Stimulated activated CD4-positive, alpha-beta T cell treated with anti-CD3 and anti-CD28 coated beads, Interleukin-15, amount 100 ng/mL, for 48 hours (primary cell): ENCODE measurements at places on chromosomes 5 and 9.
A peak's percentile ranks its signal among the peaks of the same experiment; 100 is the strongest.

DNA sequence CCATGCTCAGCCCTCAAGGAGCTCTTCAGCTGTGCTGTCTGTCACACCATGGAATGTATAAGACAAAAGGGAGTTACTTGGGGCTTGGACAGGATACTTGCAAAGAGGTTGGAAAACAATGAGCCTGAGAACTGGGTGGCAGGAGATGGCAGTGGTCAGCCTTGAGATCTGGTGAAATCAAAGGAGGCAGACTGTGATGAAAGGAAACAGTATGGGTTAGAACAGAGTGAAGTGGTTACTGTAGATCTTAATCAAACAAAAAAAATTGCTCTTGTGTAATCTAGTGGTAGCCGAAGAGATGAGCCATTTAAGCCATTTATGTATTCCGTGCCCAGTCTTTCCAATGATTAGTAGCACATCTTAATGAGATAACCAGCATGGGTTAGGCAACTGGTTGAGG is 142.2 kb downstream of the SV2C start:
- DNase-seq = no peak

- DNase-seq = no peak
These were observed 437.2 kb upstream of the EDIL3 start for GRCh38 chr5:84821924-84822323.

DNA sequence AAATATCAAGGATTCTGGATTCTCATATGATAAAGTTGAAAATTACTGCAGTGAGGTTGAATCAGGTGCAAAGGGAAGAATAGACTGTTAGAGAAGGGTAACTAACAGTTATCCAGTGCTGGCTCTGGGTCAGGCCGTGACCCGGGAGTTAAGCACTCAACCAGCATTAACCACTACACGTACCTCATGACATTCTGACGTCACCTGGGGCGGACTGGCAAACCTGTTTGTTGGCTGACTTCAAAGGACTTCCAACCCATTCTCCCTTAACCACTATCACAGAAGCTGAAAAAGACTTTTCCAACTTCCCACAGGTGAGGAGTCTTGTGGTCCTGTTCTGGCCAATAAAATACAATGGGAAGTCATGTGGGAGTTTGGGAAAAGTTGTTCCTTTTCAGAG is 268.9 kb downstream of the ENC1 start:
- DNase-seq = no peak

GRCh38 chr9:15180124-15180523 is 126.9 kb downstream of the TTC39B start:
- no peak for DNase-seq

DNA sequence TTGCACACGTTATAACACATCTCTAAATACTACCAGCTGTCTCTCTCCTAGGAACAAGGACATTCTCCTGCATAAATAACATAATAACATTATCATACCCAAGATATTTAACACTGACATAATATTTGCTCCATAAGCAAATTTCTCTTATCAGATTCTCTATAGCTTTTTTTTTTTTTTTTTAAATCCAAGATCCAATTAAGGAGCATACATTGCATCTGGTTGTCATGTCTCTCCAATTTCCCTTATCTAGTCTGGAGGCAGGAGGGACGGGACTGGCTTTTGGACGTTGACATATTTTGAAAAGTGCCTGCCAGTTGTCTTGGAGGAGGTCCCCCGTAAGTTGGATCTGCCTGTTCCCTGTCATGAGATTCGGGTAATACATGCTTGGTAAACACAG is 76.6 kb downstream of the RAPGEF1 start:
- DNase-seq = no peak

DNA sequence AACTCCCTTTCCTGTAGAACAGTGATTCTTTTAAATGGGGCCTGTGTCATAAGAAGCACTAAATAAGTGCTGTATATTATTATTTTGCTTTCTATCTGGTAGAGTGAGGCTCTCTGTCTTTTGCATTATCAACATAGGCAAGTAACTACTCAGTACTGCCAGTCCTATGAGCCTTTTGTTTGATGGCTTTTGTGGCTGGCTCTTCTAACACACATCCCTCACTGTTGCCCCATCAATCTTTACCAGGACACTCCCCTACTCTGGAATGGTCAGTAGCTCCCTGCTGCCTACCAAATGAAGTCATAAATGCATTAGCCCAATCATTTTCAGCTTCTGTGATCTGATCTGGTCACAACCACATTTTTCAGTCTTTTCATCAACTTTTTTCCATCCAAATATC is 137.6 kb downstream of the INSYN2B start:
- DNase-seq = no peak

DNA sequence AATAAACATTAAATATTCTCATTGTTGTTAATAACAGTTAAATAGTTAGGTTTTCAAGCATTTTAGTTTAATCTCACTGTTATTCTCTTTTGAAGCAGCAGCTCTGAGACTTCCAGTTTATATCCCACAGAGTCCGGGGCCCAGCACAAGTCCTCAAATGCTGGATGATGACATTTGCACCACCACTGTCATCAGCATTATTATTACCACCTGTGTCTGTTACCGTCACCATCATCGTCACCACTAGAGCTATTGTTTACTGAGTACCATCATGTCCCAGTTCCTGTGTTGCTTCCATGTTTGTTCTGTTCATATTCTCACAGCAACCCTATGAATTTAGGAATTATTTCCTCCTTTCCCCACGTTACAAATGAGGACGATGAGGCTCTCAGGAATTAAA is 169.2 kb upstream of the NR3C1 start:
- DNase-seq = no peak

- no peak for DNase-seq
These were observed 8.6 kb downstream of the GOLGA1 start for GRCh38 chr9:124932333-124932732.

GRCh38 chr9:114049441-114050225 is 28.5 kb downstream of the AMBP start:
- no peak for DNase-seq

DNA sequence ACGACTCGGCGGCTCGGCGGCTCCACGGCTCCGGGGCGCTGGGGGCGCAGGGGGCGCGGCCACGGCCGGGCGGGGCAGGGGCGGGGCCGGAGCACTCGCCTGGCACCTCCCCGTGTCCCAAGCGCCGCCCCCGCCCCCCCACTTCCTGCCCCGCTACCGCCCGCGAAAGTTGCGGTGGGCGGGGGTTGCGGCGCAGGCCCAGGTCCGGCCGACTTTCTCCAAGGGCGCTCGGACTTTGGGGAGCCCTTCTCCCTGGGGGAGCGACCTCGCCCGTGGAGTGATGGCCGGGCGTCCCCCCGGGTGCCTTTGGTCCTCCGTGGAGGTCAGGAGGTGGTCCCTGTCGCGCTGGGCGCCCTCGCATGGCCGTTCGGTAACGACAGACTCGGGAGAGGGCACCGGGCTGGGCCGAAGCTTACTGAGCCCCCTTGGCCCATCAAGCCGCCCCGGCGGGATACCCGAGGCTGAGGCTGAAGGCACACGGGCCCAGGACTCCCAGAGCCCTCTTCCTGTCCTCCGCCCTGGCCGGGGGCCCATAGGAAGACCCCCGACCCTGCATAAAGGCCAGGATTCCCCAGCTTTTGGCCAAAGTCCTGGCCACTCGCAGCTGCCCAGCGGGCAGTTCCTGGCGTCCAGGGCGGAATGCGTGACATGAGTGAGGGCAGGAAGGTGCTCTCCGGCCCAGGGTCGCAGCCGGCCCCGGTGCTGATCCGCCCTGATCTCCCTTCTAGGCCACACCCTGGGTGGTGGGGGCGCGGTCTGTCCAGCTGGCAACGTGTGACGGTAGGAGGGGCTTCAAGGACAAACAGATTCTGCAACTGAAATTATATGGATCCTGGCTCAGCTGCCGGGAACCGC is 883 bp upstream of the VAV2 start:
- DNase-seq = peak; percentile 47

DNA sequence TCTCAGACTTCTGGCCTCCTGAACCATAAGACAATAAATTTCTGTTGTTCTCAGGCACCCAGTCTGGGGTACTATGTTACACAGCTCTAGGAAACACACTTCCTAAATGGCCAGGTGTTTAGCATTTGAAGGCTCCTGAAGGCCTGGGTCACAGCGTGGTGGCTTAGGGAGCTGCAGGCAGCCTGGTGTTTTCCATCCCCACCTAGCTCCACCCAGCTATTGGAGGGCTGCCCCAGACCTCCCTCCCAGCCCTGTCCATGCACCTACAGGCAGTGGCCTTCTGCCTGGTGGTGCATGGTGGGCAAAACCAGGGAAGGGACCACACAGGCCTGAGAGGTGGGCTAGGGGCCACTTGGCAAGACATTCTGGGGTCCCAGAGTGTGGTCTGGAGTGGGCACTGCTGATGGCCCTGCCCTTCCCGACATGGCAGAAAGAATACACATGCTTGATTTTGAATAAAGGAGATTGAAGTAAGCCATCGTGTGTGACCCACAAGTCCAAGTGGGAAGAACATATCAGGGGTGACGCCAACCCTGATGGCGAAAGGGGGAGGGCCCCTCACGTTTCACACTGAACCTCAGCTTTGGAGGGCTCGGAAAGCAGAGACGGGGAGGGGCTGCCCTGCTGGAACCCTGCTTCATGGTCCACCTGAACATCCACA is 1.3 kb upstream of the SUSD3 start:
- no peak for DNase-seq

DNA sequence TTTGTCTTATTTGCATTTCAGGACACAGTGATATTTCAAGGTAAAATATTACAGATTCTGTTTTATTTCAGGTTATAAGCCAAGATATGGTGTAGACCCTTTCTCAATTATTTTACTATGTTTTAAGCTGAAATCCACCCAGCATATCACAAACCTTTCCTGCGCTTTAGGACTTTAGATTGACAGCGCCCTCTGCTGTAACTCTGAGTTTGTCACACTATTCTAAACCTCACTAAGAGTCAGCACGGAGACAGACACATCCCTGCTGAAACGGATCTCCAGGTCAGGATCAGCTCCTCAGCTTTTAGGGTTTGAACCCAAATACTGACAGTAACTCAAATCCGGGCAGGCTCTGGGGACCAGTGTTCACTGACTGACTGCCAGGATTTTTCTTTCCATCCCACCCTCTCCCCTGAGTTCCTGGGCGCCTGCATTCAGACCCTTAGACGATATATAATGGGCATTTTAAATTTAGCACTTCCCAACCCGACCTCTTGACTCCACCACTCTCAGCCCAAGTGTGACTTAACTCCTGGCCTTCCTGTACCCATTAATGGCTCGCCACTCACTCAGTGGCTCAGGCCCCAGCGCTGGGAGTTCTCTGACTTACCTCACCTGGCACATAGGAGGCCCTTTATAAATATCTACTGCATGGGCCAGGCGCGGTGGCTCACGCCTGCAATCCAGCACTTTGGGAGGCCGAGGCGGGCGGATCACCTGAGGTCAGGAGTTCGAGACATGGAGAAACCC is 33.5 kb downstream of the TLX3 start:
- no peak for DNase-seq
